ENCODE measurements at places on chromosomes 16 and 17.

DNA sequence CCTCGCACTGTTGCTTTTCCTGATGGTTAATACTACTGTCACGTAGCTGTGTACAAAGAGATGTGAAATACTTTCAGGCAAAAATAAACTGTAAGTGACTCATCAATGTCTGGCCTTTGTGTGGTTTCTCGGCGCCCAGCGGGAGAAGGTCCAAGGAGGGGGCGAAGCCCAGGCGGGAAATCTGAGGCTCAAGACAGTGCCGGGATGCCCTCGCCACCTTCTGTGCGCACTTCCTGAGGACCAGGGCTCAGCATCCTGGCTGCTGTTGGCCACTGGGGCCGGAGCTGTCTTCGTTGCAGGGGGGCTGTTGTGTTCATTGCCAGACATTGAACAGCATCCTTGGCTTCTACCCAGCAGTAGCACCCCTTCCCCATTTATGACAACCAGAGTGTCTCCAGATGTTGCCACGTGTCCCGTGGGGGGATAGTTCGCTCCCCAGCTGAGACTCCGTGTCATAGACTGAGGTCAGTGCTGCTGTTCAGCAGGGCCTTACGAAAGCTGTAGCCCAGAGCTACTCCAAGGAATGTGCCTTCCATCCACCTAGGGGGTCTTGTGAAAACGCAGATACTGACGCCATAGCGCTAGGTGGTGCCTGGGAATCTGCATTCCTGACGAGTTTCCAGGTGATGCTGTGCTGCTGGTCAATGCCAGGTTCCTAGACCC is 67.3 kb upstream of the PLCG2 start:
- no peak for DNase-seq

GRCh38 chr16:67304020-67304419 is 22.5 kb downstream of the KCTD19 start:
- DNase-seq, result no peak

DNA sequence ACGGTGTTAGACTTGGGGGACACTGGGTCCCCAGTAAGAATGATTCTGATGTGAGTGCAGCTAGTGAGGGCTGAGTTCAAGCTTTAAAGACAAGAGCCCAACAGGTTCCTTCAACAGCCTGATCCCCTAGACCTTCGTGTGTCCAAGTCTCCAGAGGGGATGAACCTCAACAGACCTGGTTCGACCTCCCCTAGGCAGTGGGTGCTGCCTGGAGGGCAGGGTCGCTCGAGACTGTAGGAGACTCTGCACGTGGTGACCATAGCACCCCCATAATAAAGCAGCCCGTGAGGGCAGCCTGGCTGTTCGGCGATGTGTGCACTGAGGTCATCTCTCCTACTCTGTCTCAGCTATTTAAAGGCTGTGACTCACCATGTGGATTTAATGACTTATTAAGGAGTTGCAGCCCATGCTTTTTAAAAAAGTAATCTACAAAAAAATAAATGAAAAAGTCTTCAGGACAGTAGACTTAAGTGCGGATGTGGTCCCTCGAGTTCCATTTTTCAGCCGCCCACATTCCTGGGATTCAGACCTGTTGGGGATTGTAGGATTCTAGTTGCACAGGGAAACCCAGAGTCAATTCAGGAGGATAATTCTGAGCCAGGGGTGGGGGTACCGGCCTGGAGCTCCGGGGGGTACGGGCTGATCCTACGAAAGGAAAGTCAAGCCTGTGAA is 23.4 kb upstream of the METRNL start:
- DNase-seq, result no peak

DNA sequence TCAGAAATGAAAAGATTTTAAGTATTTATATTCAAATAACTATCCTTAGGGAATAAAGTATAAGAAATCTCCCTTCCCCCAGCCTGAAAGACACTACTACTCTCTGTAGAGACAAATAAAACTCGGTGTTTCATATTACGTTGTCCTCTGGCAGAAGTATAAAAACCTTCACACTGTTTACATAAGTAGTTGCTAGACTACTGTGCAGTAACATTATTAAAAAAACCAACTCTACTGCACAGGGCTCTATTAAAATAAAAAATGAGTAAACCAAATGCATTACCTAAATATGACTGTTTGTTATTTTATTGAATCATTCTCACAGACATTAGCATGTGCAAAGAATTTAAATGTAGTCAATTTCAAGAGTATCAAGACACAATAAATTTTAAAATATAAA is 67.4 kb downstream of the MED13 start:
- no peak for DNase-seq

DNA sequence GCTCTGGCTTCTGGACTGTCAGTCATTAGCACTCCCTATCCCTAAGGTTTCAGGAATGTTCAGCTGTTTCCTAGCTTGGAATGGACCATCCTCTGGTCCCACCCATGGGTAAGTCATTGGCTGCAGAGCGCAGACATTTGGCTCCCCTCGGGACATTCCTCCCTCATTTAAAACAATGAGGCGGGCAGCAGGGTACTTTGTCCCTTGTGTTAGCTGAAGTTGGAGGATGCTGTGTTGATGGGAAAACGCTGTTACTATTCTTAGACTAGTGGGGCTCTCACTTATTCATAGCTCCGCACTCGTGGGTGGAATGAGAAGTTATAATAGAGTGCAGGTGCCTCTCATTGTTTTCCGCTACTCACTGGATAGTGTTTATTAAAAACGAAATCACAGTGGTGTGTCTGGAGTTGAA is 673.8 kb downstream of the WWOX start:
- no peak for DNase-seq

DNA sequence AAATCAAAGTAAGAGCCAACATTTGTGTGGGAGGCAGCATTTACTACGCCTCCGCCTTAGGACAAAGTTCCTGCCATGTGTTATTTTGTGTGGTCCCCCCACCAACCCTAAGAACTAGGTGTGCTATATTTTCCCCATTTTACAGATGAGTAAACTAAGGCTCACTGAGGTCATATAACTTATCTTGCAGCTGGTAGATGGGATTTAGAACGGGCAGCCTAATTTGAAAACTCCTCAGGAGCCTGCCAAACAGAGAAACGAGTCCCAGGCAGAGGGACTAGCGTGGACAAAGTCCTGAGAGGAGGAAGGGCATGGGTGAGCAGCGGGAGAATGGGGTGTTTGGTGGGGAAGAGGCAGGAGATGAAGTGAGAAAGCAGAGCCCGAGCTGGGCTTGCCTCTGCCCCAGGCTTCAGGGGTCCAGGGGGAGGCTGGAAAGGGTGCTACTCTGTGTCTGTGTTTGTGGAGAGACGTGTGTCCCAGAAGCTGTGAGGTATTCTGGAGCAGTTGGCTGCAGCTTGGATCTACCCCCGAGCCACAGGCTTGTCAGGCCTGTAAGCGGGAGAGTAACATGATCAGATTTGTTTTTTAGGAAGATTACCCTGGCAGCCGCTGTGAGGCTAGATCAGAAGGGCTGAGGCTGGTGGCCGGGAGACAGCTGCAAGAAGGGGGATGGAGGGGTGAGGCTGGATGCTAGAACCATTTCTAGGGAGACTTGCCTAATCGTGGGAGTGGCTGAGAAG is 5.0 kb downstream of the MLLT6 start:
- no peak for DNase-seq

- DNase-seq, result peak; percentile 86
Observed at GRCh38 chr17:75749545-75750389, 15.2 kb downstream of the GALK1 start.

GRCh38 chr17:45895304-45895968 is 1.1 kb downstream of the MAPT start:
- peak; percentile 18 for DNase-seq

DNA sequence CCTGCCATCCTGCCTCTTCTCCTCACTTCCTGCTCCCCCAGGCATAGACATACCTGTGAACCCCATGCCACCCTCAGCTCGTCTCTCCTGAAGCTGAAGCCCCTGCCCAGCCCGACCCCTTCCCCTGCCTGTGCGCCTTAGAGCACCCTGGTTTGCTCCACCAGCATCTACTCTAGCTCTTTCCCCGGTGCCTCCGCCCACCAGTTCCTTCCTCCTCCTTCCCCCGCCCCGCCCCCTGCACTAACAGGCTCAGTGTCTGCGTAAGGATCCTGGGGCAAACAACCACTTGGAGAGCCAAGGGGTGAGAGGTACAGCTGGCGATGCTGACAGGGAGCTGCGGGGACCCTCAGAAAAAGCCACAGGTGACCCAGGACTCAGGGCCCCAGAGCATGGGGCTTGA is 1.9 kb downstream of the GPR142 start:
- peak; percentile 75 for DNase-seq

- no peak for DNase-seq
Observed at GRCh38 chr16:25553711-25554436, 137.9 kb upstream of the HS3ST4 start.

DNA sequence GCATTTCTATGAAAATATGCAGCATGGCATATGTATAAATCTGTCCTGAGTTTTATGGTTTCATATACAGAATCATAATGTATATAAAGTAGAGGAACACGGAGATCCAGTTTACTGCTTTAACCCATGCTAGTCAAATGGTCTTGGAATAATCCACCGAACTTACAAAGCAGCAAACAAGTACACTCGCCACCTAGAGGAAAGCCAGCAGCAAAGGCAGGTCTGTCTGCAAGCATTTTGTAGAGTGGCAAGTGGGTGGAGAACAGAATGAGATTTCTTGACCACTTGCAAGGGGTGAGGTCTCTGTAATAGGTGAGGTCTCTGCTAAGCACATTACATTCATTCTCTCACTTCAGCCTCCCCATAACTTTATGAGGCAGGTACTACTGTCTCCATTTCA is 308.3 kb downstream of the CA10 start:
- DNase-seq, result no peak

Data from activated CD4-positive, alpha-beta T cell treated with anti-CD3 and anti-CD28 coated beads, Interleukin-2, amount 50 U/mL, for 4 hours (primary cell).